ENCODE measurements at places on chromosomes 12 and 14.

GRCh38 chr14:21712036-21712435, 38.4 kb upstream of the OR4E1 start:
- no peak for DNase-seq

DNA sequence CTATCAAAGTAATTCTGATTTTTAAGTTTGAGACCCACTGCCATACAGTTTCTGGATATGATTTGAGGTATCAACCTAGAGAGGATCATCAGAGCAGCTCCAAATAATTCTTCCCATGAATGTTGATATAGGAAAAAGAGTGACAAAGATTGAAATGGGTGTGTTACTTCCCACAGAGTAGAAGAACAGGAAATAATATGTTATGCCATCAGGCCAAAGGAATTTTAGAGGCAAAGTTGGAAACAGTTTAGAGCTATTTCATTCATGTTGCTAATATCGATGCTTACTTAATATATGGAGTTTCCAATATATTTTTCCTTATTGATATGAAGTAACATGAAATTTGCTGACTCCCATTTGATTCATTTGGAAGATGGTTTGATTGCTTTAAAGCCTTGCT, 8.9 kb upstream of the MSRB3 start:
- DNase-seq: no peak

DNA sequence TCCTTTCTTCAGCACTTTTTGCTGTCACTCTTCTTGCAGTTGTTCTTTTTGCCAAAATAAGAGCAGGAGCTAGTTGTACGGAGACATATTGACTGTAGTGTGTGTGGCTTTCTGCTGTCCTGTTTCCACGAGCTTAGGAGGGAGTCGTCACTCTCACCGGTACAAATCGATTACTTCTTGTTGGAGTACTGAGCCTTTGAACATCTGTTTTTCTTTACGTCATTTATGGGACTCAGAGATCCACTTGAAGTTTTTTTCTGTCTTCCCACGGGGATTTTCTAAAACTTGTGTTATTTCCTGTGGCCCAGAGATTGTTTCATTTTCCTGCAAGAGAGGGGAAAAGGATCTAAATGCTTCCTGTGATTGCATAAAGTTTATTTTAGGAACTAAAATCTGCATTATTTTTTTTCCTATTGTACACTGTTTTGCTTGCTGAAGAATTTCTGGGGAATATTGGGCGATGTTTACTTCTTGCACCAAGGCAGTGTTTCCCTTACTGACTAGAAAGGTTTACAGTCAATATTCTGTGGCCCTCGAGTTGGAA, 199.8 kb upstream of the ARHGAP5 start:
- DNase-seq: no peak

DNA sequence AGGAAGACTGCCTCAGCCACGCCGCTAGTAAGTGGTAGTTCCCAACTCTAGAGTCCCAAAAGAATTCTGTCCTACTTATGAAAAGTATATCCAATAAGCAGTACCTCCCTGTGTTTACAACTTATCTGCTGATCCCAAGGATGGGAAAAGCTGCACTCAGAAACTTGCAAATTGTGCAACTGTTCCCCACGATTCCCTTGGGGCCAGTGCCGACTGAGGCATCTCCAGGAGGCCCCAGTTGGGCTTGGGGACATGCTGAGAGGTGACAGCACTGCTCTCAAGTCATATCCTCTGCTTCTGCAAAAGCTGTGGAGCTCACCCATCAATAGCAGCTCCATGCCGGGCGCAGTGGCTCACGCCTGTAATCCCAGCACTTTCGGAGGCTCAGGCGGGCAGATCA, 23.7 kb downstream of the SPRING1 start:
- no peak for DNase-seq

- DNase-seq: peak; percentile 13
Observed at GRCh38 chr12:57127101-57127725, 1.1 kb upstream of the LRP1 start.

DNA sequence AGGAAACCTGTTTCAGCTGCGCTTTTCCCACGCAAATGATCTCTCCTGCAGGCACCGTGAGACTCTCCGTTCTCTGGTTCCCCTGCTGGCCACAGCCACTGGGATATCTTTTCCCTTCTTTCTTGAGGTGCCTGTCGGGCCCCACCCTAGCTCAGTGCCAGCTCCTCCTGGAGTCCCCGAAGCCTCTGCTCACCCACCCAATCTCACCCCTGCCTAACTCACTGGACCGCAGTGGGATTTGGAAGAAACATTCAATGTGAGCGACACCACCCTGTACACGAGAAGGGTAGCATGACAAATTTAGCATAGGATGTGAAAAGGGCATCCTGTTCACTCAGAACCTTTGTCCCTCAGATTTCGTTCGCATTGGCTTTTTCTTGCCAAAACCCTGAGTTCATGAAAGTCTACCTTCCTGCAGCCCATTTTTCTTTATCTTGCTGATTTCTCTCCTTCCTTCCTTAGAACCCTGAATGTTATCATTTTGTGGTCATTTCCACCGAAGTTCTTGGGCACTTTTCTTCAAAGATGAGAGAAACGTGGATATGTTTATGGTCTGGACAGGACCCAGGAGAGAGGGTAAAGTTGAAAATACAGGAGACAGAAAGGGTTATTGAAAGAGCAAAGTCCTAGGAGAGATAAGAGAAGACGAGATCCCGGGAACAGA, 63.6 kb upstream of the ELK3 start:
- no peak for DNase-seq

DNA sequence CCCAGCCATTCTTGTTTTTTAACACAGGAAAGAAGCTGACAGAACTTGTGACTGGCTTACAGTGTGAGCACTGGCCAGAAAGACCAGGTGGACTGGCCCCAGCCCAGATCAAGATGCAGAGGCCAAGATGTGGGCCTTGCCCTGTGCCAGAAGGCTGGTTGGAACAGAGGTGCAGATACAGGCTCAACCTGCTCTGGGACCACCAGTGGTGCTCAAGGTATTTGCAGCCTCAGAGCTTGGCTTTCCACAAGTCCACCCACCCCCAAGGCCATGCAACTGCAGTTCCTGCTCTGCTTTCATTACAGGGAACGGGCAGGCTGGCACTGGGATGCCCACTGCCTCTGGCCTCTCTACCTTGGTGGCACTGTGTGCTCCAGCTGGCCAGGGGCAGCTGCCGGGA, 23.3 kb downstream of the ZFC3H1 start:
- no peak for DNase-seq

GRCh38 chr12:104699489-104700190, 242.9 kb downstream of the CHST11 start:
- no peak for DNase-seq

- DNase-seq: no peak
Observed at GRCh38 chr14:98819867-98820206, 452.2 kb downstream of the BCL11B start.

GRCh38 chr12:53798575-53798974, 46.8 kb upstream of the CISTR start:
- no peak for DNase-seq

- no peak for DNase-seq
Observed at GRCh38 chr14:105581551-105582341, 55.4 kb downstream of the TMEM121 start.

DNA sequence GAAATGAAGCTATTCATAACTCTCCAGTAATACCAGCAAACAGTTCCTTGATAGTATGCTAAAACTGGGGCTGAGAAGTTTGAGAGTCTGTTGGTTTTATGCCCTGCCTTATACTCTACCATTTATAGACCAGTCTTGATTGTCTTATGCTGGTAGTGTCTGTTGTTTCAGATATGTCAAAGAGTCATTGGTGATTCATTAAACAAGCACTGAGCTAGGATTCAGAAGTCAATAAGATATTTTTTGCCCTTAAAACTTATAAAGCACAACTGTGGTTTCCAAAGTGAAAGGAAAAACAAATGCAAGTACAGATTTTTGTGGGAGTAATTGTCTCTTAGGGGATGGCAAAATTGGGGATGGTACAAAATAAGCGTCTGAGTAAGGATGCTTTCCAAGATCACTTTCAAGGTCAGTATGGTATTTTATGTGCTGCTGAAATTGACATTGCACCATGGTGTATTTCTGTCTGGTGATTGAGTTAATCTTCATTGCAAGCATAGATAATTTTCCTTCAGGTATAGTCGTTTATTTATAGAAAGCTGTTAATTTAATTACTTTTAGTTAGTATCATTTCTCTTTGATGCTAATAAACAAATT, 289.5 kb upstream of the E2F7 start:
- DNase-seq: no peak

GRCh38 chr12:107356937-107357295, 263.6 kb upstream of the CRY1 start:
- no peak for DNase-seq

DNA sequence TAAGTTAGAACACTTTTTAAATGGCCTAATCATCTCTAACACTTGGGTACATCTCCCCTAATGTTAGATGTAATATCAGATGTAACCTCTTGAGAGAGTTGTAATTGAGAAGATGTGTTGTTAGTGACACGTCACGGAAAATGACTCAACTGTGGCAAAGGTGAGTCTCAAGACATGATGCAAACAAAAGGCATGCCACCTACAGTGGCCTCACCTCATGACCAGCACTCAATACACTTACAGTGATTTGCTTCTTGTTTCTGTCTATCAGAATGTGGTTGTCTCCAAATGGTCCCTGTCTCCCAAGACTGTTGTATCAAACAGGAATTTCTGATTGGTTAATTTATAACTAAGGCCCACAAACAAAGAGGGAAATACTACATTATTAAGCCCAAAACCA, 91.2 kb downstream of the SLC25A21 start:
- no peak for DNase-seq

GRCh38 chr14:103753774-103754173, 38.2 kb downstream of the ZFYVE21 start:
- DNase-seq: no peak

DNA sequence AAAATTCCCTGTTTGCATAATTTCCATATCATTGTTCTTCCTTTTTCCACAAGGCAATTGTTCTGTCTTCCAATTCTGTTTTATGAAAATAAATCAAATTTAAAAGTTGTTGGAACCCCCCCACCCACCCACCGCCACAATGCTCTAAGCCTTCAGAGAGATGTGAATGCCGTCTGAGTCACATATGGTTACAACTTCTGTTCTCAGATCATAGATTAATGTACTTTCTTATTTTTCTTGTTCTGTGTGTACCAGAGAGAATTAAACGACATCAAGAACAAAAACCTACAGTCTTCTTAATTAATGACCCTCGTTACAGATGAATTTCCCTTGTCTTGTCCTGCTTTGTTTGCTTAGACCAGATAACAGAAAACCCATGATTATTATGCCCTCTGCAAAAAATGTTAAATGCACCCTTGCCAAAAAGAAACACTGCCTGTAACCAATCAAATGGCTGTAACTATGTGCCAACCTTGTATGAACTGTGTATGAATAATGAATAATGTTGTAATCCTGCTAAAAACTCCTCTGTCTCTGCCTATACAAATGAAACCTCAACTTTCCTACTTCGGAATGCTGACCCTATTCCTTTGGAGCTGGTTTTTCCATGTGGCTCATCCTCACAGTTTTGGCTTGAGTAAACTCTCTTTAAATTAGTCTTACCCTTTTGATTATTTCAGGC, 14.0 kb downstream of the OR6S1 start:
- no peak for DNase-seq

DNA sequence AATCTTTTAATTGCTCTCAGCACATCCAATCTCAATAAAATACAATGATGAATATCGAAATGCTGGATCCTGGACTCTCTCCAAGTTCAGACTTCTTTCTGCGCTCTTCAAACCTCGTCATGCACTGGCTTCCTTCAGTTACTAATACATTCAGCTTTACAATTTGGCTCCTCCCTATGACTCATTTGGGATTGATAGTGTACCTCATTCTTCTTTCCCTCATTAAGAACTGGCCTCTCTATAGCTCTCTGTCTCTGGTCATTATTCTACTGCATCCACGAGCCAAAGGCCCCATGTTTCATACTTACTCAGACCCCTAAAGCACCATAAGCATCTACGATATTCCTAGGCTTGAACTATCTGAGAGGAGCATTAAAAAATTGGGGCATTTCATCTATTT, 4.9 kb downstream of the TSPAN8 start:
- DNase-seq: no peak

DNA sequence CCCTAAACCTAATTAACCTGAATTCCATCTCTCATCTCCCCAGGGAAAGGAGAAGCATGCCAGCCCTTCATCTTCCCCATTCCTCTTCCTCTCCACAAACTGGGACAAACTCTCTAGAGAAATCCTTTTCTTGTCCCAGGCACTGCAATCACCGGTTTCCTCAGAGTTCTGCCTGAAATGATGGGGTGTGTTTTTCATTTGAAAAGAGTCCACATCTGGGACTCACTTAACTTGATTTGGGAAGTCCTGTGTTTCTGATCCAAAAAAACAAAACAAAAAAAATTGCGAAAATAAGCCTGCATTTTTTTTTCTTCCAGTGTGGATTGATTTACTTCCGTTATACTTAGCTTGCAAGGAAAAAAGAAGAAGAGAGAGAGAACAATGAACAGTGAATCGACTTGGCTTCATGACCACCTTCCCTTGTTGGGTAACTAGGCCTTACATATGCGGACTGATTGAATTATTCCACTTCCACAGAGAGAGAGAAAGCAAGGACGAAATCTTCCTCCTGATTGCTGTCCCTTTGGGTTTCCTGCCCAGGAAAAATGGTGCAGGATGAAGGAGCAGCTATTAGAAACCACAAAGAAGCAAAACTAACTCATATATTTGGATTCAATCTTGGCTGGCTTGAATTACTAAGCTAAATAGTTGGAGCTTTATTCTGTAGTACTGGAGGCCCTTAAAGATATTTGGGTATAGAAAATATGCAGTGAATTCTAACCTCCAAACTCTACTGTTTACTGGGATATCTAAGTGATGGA, 506.2 kb upstream of the TBX3 start:
- DNase-seq: no peak

DNA sequence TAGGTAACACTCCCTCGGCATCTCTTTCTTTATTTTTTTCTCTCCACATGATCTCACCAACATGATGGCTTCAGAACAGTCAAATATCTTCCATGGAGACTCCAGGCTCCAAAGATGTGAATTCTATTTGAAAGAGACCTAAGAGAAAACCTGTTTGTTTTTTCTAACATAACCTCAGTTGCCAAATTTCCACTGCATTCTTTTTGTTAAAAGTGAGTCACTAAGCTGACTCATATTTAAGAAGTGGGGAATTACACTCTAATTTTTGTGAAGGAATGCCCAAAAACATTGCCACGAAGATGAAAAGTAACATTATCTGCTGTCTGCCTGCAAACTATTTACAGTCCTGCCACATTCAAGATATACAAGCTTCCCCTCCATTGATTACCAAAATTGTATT, 1337.6 kb downstream of the LRFN5 start:
- DNase-seq: no peak

DNA sequence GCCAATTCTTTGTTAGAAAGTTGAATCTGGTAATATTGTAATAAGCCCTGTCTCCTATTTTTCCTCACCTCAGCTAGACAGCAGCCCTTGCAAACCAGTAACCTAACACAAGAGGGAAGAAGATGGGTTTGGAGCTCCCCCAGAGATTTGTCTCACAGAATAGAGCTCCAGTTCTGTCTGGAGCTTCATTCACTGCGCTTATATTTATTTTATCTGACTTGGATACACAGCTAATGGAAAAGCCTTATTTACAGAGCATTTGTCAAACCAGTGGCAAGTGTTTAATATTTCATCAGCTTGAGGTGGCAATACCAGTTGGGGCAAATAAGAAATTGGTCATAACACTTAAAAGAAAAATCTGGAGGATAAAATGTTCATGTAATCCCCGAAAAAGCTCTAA, 1094.0 kb downstream of the FSCB start:
- DNase-seq: no peak

- no peak for DNase-seq
Observed at GRCh38 chr14:20671597-20672283, 12.6 kb upstream of the RNASE4 start.

GRCh38 chr12:101598483-101598882, 3.7 kb downstream of the MYBPC1 start:
- no peak for DNase-seq

- DNase-seq: peak; percentile 86
Observed at GRCh38 chr14:77799863-77800730, at the start of gene ADCK1. Gene ADCK1 (plus strand): TSS chr14:77800109. CDS start chr14:77818979, 18,870 bp downstream.
